ENCODE measurements at places on chromosomes 1 and 21.

- no peak for DNase-seq
These were observed 90.0 kb downstream of the PAPPA2 start for GRCh38 chr1:176552999-176553398.

DNA sequence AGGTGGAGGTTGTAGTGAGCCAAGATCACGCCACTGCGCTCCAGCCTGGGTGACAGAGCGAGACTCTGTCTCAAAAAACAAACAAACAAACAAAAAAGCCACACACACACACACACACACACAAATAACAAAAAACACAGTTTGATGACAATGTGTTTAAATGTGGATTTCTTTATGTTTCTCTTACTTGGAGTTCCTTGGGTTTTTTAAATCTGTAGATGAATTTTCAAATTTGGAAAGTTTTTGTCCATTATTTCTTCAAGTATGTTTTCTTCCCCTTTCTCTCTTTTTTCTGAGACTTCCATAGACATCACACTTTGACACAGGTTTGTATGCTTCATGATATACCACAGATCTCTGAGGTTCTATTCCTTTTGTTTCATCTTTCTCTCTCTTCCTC is 12.1 kb upstream of the PPIE start:
- DNase-seq: no peak

DNA sequence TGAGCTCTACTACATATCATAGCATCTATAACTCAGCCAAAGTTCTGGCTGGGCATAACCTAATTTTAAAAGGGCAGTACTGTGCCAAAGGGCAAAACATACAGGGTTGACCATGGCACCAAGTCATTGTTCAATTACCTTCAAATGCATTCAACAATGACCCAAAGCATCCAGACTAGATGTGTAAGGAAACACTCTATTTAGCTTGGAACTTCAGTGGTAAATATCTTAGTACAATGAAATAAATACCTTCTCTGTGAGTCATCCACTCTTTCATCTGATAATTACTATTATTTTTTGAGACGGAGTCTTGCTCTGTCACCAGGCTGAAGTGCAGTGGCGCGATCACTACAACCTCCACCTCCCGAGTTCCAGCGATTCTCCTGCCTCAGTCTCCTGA is 70.0 kb downstream of the NVL start:
- no peak for DNase-seq

DNA sequence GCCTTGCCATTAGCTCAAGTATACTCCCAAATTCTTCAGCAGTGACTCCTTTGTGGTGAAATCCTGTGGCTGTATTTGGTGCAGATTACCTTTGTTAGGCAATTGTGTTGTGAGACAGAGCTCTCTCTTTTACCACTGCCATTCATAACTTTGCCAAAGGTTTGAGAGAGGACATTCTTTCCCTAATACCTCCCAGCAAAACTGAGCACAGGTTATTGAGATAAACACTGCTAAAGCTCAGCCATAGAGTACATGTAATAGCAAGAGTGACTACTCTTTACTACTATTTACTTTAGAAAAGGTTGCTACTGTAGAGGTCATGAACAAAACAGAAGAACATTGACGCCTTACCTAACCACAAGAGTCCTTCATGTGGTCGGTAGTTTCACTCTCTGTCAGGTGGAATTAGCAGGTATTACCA is 514.0 kb upstream of the ADAMTS5 start:
- DNase-seq: no peak

GRCh38 chr1:19846338-19846737 is 31.3 kb upstream of the RNF186 start:
- DNase-seq: no peak

DNA sequence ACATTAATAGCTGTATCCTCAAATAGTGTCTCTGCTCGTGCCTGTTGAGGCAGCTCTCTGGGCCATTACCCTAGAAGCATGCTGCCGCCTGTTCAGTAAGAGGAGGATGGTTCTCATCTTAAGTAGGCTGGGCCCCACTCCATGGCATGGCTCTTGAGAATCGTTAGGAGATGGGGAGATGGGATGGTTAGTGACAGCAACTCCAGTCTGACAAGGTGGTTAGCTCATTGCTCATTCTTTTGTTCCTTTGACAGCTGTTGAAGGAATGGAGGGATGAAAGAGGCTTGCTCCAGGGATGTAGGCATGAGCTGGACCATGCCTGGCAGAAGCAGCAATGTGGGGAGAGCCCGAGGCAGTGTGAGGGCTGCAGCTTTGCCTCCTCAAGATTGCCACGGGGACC is 68.2 kb downstream of the MAP10 start:
- no peak for DNase-seq

DNA sequence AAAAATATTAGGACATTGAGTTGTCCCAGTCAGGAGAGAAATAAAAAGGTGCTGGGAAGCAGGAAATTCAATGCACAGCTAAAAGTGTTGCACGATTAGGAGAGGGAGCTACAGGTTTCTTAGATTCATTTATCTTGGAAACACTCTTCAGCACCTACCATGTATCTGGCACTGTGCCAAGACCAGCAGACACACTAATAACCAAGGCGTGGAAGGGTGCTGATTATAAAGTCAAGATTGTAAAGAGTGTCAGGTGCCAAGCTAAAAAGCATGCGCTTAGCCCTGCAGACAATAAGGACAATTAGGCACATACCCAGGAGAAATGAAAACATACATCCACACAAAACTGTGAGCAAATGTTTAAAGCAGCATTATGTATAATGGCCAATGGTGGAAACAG is 129.9 kb downstream of the DSCAM start:
- no peak for DNase-seq

GRCh38 chr1:216788671-216789070 is 65.4 kb upstream of the ESRRG start:
- DNase-seq: no peak

- no peak for DNase-seq
These were observed 52.7 kb downstream of the TEX35 start for GRCh38 chr1:178565586-178565985.

GRCh38 chr1:26212726-26213125 is 21.3 kb upstream of the CEP85 start:
- DNase-seq: no peak

DNA sequence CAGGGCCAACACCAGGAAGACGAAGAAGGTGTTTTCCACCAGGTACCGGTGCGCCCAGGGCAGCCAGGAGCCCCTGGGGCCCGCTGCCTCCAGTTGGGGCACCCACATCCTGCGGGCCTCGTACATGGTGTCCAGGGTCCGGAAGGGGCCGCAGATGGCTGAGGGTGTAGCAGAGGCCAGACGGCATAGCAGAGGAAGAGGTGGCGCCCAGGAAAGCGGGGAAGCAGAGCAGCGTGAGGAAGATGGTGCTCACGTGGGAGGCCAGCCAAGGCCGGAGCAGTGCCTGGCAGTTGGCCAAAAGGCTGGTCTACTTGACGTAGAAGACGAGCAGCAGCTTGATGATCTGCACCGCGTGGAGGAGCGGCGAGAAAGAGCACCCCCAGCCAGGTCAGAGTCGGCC is 40.4 kb downstream of the ZNF691 start:
- DNase-seq: no peak

DNA sequence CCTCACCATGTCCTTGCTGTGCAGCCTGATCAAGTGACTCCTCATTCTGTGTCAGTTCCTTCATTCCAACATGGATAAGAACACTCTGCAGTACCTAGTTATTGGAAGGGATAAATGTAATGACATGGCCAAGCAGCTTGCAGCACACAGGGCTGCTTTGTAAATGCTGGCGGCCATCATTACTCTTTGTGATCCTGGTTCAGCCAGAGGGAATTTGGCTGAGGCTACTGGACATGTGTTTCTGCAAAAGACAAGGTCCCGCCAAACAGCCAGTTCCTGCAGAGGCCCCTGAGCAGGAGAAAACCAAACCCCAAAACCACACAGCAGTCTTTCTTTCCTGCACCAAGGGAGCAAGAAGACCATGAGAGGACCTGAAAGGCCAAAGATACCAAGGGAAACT is 495.8 kb downstream of the AJAP1 start:
- no peak for DNase-seq

DNA sequence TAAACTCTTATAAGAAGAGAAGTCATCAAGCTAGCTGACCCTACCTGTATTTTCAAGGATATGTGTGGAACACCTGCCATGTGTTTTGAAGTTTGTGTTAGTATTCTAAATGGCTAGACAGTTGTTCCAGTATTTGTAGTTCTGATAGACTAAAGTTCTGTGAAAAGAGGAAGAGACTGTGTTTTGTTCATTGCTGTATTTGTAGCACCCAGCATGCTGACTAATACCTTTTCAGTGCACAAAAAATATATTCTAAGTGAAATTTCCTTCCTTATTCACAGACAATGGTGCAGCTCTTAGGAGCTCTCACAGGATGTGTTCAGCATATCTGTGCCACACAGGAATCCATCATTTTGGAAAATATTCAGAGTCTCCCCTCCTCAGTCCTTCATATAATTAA is 8.2 kb upstream of the METTL18 start:
- DNase-seq: no peak

DNA sequence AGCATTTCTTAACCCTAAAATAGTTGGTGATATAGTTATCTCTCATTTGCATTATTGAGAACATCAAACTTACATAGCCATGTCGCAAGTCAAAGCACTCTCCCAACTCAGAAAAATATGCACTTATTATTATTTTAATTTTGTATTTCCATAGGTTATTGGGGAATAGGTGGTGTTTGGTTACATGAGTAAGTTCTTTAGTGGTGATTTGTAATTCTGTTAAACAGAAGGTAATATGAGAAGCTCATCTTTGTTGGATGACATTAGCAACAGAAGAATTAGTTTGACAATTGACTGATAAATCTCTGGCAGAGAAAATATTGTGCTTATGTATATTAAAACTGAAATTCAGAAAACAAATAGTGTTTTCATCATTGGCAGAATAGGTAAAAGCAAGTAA is 154.8 kb downstream of the NFIA start:
- no peak for DNase-seq

- DNase-seq: no peak
These were observed 54.8 kb downstream of the NPHP4 start for GRCh38 chr1:5937373-5937857.

GRCh38 chr1:155983191-155984024 is 5.1 kb upstream of the ARHGEF2 start:
- DNase-seq: no peak

- no peak for DNase-seq
These were observed 313.9 kb downstream of the BARHL2 start for GRCh38 chr1:90402893-90403849.

GRCh38 chr1:21331752-21332478 is 41.7 kb upstream of the ECE1 start:
- no peak for DNase-seq

DNA sequence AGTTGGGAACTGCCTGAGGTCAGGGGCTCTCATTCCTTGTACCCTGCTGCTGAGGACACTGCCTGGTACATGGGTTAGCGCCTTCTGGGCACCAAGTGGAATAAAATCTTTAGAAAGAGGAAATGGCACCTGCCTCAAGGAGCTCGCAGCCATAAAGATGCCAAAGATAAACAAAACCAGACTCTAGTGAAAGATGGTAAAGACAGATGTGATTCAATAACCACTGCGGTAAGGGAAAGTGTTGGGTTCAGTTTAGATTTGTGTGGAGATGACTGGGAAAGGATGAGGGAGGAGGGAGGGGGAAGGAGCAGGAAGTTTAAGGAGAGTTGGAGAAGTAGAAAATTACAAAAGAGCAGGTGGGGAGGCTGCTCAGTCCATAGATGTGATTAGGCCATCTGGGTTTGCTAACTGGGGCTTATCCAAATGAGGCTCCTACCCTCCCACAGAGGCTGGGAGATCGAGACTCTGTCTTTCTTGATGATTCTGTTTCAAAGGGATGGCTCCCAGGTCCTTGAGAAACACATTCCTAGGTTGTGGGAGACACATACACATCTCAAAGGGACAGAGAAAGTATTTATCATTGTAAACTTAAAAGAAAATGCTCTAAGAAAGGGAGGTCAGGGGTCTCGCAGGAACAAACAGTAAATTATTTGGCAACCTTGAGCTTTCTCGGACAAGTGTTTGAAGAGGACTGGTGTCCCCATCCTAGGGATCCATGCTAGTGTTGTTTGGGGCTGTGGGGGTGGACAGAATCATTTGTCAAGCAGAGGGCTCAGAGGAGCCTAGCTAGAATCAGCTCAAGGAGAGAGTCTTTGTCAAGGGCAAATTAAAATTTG is 65.7 kb upstream of the MORC3 start:
- DNase-seq: no peak

GRCh38 chr1:47231301-47232186 is 481 bp downstream of the TAL1 start:
- no peak for DNase-seq

DNA sequence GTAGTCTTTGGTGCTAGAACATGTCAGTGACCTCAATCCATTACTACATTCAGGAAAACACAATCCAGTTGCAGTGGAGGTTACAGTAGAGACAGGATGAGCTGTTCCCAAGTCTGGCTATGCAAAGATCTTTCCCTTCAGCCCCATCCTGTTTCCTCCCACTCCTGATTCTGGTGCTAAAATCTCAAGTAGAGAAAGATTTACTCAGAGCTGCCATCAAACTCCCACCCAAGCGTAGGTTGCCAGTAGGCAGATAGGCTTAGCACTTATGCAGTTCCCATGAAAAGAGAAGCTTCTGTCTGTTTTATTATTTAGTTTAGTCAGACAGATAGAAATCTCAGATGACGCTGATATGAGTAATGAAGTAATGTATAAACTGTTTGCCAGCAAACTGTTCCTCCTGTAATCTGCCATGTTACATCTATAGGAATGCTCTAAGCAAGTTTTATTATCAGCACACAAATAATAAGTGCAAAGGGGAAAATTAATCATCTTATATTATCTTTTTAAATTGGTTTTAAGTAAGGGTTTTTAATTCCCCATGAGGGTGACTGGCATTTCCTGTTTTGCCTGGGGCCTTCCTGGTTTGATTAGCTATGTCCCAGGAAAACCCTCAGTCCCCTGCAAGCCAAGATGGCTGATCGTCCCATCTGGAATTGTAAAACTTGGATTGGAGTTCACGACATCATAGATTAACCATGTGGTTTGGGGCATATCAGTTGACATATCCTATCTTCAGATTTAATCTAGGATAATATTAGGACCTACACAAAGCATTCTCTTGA is 188.3 kb upstream of the PALMD start:
- no peak for DNase-seq

All from stimulated activated CD4-positive, alpha-beta T cell treated with anti-CD3 and anti-CD28 coated beads, Interleukin-12 subunit alpha, Interleukin-12 subunit beta, amount 100 ng/mL, for 48 hours (primary cell).